Inflammatory macrophage treated with lipopolysaccharide for 4 hours (primary cell): ENCODE measurements at places on chromosomes 3 and 15.

- DNase-seq: no peak
Observed at GRCh38 chr3:101970905-101971304, 121.6 kb downstream of the NFKBIZ start.

DNA sequence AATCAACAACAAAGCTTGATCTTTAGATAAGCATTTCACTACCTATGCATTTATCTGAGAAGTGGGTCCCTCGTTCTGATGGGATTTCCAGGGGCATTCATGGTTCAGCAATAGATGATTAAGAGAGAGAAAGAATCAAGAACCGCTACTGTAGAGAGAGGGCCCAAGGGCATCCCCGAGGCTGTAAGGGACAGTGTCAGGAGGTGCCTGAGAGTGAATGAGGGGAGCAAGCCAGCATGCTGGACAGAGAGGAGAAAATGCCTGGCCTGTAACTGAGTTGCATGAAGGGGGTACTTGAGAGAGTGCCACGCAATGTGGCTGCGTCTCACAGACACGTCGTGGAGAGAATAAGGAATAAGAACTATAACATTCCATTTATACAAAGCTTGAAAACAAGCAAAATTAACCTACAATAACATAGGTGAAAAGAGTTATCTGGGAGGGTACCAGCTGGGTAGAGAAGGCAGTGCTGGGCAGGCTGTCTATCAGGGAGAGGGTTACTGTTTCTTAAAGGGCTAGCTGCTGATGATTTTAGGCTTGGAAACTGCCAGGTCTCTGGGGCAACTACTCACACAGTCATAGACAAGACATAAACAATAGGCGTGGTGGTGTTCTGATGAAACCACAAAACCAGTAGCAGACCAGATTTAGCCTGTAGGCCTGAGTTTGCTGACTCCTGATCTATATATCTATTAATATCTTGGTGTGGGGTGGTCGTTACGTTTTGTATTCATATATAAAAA lies 374.6 kb upstream of the CFAP20DC start:
- peak; percentile 43 for DNase-seq

DNA sequence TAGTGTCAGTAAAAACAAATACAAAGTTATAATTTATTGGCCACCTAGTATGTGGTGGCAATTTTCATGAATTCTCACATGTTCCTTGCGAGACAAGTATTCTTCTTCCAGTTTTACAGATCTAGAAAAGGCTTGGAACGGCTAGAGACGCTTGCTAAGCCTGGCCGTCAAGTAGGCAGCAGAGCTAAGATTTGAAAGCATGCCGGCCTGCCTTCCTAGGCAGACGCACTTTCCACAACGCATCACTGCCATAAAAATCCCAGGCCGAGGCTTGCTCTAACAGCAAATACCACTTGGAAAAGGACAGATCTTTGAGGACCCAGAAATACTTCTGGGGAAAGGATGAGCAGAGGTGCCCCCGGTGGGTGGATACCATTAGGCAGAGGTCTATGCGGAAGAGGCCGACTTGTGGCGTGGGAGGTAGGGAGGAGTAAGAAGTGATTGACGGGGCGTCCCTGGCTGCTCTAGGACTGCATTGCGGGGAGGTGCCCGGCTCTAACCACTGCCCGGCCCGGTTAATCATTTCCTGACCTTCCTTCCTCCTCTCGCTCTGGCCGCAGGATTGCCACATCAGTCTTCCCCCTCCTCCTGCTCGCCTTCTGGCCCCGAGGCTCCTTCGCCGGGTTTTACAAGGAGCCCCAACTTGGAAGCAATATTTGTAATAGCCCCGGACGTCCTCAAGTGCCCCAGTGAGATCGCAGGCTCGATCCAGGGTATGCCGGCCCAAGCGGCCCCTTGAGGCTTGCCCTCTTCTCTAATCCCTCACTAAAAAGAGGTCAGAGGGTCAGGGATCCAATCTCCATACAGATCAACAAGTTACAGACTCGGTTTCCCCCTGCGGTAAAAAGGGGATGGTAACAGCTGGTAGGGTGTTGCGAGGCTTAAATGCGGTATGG lies 1.3 kb upstream of the USP3 start:
- DNase-seq: peak; percentile 99

GRCh38 chr3:114973536-114973935 lies 173.6 kb downstream of the ZBTB20 start:
- DNase-seq: no peak

DNA sequence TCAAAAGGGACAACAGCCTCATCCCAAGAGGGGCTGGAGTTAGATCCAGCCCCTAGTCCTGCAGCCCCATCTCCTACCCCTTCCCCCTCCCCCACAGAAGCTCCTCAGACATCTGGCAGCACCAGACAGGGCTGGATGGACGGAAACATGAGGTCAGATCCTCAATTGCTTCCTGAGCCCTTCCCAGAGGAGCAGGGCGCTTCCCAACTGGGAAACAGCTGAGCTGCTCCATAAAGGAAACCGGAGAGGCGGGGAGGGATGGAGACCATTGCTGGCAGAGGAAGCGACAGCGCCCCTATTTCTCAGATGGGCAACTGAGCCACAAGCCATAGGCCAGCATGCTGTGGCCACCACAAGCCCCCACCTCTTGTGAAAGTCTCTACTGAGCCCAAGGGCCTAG lies 18.3 kb upstream of the CYP11A1 start:
- DNase-seq: no peak

DNA sequence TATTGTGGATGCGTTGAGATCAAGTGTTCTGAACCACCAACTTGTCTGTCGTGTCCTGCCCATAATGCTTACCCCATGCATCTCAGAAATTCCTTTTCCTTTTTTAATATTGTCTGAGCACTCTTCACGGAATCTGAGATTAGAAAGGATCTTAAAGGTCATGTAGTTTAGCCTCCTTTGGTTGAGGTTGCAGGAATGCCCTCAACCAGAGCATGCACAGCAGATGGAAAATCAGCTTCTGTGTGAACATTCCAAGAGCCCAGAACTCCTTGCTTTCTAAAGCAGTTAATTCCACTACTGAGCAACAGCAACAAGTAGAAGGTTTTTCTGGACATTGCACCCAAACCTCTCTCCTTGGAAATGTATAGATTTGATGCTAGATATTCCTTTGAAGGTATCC lies 153.7 kb downstream of the TPRG1 start:
- DNase-seq: no peak

DNA sequence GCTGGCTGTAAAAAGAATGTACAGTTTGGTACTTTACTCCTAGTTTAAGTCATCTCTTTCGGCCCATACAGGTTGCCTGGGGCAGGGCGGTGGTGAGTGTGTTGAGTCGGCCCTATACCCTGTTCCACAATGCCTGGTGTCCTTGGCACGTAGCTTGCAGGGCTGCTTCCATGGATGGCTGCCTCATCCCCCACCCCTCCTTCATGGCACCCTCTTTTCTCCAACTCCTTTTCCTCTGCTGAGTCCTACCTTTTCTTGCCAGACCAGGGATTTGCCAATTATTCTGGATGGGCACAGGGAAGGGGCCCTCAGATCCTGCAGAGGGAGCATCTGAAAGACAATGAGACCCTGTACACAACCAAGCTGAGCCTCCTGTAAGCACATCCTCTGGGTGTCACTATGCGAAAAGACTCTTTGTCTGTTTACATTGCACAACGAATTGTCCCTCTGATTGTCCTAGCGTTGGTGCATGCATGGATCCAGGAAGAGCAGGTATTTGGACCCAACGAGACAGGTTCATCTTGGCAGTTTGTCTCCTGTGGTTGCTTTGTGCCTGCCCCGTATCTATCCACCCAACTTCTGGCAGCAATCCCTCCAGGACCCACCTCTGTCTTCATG lies 73.6 kb upstream of the CGNL1 start:
- no peak for DNase-seq

GRCh38 chr3:36295296-36295695 lies 85.0 kb upstream of the STAC start:
- DNase-seq: no peak
